ENCODE measurements at places on chromosomes 2 and 18. TPM values are rescaled to one million over a fixed set of nuclear protein-coding genes. Genes with fewer than 3 reads are reported as not detected.

The CLEC4F gene
- total RNA-seq: not detected

DNA sequence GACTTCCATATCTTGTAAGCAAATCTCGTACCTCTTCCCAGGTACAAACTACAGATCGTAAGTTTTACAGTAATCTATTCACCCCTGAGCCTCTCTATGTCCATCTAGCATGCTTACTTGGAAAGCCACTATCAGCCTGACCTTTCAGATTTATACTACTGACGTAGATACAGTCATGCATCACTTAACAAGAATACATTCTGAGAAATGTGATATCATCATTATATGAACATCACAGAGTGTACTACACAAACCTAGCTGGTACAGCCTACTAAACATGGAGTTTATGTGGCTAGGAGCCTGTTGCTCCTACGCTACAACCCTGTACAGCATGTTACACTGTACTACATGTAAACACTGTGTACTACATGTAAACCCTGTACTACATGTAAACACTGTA, 293.2 kb upstream of the ZNF804A start:
- H3K27me3 ChIP-seq: no peaks in the 10 kb centered on the region
- H3K4me3 ChIP-seq: no peak overlapping the region

- H3K36me3 ChIP-seq: peaks cover 90% of the 10 kb centered on the region
- no peaks in the 10 kb centered on the region for H3K27me3 ChIP-seq
- peaks cover 9% of the 10 kb centered on the region for H3K4me1 ChIP-seq
- no peak overlapping the region for H3K27ac ChIP-seq
These were observed 256.7 kb downstream of the HDAC4 start for GRCh38 chr2:239143858-239144712.

The DCDC2C gene
- total RNA-seq: not detected

GRCh38 chr2:152483276-152484063, 148.5 kb downstream of the FMNL2 start:
- no peak overlapping the region for H3K4me3 ChIP-seq
- H3K27ac ChIP-seq: no peak overlapping the region
- H3K36me3 ChIP-seq: no peaks in the 10 kb centered on the region
- DNase-seq: peak; percentile 68
- no peaks in the 10 kb centered on the region for H3K27me3 ChIP-seq
- H3K4me1 ChIP-seq: peaks cover 32% of the 10 kb centered on the region

DNA sequence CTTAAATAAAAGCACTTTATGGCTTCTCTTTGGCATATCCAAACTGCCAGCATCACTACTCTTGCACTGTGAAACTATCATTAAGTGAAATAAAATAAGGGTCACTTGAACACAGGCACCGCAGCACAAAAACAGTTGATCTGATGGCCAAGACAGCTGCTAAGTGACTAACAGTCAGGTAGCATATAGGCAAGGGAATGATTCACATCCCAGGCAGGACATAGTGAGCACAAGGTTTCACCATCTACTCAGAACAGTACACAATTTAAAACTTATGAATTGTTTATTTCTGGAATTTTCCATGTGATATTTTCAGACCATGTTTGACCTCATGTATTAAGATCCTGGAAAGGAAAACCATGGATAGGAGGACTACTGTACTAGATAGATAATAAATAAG, 214.2 kb downstream of the MREG start:
- peaks cover 18% of the 10 kb centered on the region for H3K4me1 ChIP-seq
- no peaks in the 10 kb centered on the region for H3K36me3 ChIP-seq
- no peak for DNase-seq
- no peak overlapping the region for H3K27ac ChIP-seq
- H3K4me3 ChIP-seq: no peak overlapping the region

GRCh38 chr2:209977386-209978239, 24.8 kb upstream of the RPE start:
- H3K4me1 ChIP-seq: no peaks in the 10 kb centered on the region
- no peak overlapping the region for H3K4me3 ChIP-seq
- no peak overlapping the region for H3K27ac ChIP-seq
- H3K36me3 ChIP-seq: no peaks in the 10 kb centered on the region

All from stomach (tissue), 19 donors.